Renal cortex interstitium (tissue), 15 donors: ENCODE measurements at places on chromosomes 11 and 22.

- DNase-seq: no peak
Measured at GRCh38 chr22:37896181-37896592, 9.9 kb upstream of the MICALL1 start.

GRCh38 chr11:65102142-65103095 lies 6.4 kb downstream of the VPS51 start:
- no peak for DNase-seq

DNA sequence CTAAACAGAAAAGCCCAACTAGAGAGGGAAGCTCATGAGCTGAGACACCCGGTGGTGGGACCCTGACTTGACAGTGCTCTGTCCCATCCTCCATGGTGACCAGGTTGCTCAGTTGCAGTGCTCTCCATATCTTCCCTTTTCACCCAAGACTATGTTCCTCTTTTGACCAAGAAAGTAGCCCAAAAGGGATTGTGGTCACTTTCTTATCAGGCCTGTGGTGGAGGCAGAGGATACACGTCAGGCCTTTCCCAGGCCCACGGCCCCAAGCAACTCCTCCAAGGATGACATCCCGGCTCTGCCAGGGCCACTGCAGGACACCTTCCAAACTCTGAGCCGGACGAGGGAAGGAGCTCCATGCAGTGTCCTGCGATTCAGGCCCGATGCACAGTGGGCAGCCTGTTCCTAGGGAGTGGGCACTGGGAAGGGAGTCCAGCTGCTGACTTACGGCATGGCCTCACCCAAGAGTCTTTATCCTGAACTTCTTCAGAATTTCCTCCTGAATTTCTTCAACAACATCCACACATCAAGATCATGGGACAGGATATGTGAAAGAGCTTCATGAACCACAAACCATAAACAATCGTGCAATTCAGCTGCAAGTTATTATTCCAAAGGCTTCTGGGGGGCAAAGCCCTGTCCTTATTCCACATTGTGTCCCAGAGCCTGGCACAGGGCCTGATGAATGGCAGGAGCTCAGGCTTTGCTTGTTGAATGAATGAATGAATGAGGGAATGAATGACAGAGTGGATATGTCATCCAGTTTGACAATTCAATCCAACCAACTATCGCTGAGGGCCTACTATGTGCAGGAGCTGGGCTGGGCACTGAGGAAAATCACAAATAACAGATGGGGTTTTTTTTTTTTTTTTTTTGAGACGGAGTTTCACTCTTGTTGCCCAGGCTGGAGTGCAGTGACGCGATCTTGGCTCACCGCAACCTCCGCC lies 36.0 kb upstream of the MYH9 start:
- no peak for DNase-seq

GRCh38 chr11:77063861-77064260 lies 2.9 kb upstream of the CAPN5 start:
- DNase-seq: no peak

- no peak for DNase-seq
Measured at GRCh38 chr11:64585150-64585549, 5.9 kb upstream of the SLC22A12 start.

GRCh38 chr11:86211619-86212018 lies 32.9 kb upstream of the EED start:
- no peak for DNase-seq

- peak; percentile 20 for DNase-seq
Measured at GRCh38 chr22:19122752-19123492, 710 bp upstream of the DGCR2 start.

- no peak for DNase-seq
Measured at GRCh38 chr11:128029219-128029722, 558.1 kb downstream of the ETS1 start.
